ENCODE measurements at places on chromosomes 6 and 20. TPM values are rescaled to one million over a fixed set of nuclear protein-coding genes. Genes with fewer than 3 reads are reported as not detected.

Gene PYGB
- 554 TPM for total RNA-seq

Gene TMC2
- total RNA-seq = not detected

- no peaks in the 10 kb centered on the region for H3K27me3 ChIP-seq
- peak; percentile 46 for DNase-seq
- no peaks in the 10 kb centered on the region for H3K36me3 ChIP-seq
These were observed 107.4 kb upstream of the NAA20 start for GRCh38 chr20:19909725-19910124.

GRCh38 chr6:2986722-2987221 lies 12.9 kb upstream of the NQO2 start:
- no peaks in the 10 kb centered on the region for H3K36me3 ChIP-seq
- H3K4me3 ChIP-seq = no peak overlapping the region
- no peaks in the 10 kb centered on the region for H3K27me3 ChIP-seq

GRCh38 chr6:11196511-11197174 lies 35.8 kb downstream of the NEDD9 start:
- no peaks in the 10 kb centered on the region for H3K27me3 ChIP-seq
- no peak overlapping the region for H3K4me3 ChIP-seq
- no peaks in the 10 kb centered on the region for H3K36me3 ChIP-seq

DNA sequence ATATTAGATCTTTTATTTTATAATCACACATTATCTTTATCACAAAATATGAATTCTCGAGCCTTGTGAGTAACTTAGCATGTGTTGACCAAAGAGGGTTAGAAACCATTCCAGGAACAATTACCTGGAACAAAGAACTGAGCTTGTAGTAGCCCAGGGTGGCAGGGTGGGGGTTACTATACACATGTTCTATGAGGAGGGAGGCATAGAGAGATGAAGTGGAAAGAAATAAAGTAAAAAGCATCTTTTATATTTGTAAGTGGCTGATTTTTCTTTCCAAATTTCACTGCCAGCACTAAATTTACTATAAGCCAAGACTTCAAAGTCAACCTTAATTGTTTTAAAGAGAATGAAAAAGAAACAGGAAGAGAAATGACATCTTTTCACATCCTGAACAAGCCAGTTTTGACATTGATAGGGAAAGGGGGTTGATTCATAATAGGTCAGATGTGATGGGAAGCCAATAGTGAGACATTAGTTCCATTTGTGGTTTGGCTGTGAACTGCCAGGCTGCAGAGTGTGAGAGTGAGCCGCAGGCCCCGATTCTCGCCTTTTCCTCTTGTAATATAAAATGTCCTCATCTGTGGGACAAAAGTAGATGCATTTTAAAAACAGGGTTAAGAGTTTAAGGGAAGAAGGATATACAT lies 52.7 kb upstream of the MYB start:
- DNase-seq = no peak
- no peaks in the 10 kb centered on the region for H3K4me1 ChIP-seq
- no peak overlapping the region for H3K27ac ChIP-seq
- no peaks in the 10 kb centered on the region for H3K27me3 ChIP-seq

- peaks cover 59% of the 10 kb centered on the region for H3K4me1 ChIP-seq
- no peaks in the 10 kb centered on the region for H3K27me3 ChIP-seq
- H3K27ac ChIP-seq = peak overlapping the region; percentile 96
- peak; percentile 64 for DNase-seq
- H3K36me3 ChIP-seq = no peaks in the 10 kb centered on the region
- H3K4me3 ChIP-seq = peak overlapping the region; percentile 68
These were observed 452 bp downstream of the TRAF3IP2 start for GRCh38 chr6:111605100-111605751.

GRCh38 chr6:67792996-67793395 lies 842.1 kb upstream of the ADGRB3 start:
- H3K27ac ChIP-seq = no peak overlapping the region
- no peaks in the 10 kb centered on the region for H3K27me3 ChIP-seq
- H3K36me3 ChIP-seq = no peaks in the 10 kb centered on the region
- DNase-seq = no peak
- no peaks in the 10 kb centered on the region for H3K4me1 ChIP-seq

- H3K4me3 ChIP-seq = no peak overlapping the region
- DNase-seq = no peak
- H3K27ac ChIP-seq = no peak overlapping the region
- no peaks in the 10 kb centered on the region for H3K4me1 ChIP-seq
- H3K36me3 ChIP-seq = no peaks in the 10 kb centered on the region
- H3K27me3 ChIP-seq = no peaks in the 10 kb centered on the region
These were observed 292.6 kb downstream of the UBE3D start for GRCh38 chr6:82772851-82773717.

Measured in transverse colon (tissue), 4 donors.